Right renal cortex interstitium (tissue), 3 donors: ENCODE measurements at places on chromosomes 1 and 21. TPM values are rescaled to one million over a fixed set of nuclear protein-coding genes. Genes with fewer than 3 reads are reported as not detected.

The S100A3 gene
- not detected for polyA plus RNA-seq

The L1TD1 gene
- 4.6 TPM for polyA plus RNA-seq

The IL23R gene
- polyA plus RNA-seq = 0.06 TPM

The RCSD1 gene
- polyA plus RNA-seq = 13.5 TPM

The LAD1 gene
- 30.8 TPM for polyA plus RNA-seq

The KPRP gene
- polyA plus RNA-seq = not detected

DNA sequence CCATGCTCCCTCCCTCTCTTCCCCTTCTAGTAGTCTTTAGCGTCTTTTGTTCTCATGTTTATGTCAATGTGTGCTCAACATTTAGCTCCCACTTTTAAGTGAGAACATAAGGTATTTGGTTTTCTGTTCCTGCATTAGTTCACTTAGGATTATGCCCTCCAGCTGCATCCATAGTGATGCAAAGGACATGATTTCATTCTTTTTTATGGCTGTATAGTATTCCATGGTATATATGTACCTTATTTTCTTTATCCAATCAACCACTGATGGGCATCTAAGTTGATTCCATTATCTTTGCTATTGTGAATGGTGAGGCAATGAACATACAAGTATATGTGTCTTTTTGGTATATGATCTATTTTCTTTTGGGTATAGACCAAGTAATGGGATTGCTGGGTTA, 38.3 kb upstream of the PALMD start:
- no peak for DNase-seq

GRCh38 chr21:41703857-41704501, 62.9 kb downstream of the RIPK4 start:
- no peak for DNase-seq

- no peak for DNase-seq
Measured at GRCh38 chr1:60864722-60865121, 217.6 kb upstream of the NFIA start.

- DNase-seq = no peak
Measured at GRCh38 chr1:2880812-2881295, 79.4 kb upstream of the TTC34 start.

DNA sequence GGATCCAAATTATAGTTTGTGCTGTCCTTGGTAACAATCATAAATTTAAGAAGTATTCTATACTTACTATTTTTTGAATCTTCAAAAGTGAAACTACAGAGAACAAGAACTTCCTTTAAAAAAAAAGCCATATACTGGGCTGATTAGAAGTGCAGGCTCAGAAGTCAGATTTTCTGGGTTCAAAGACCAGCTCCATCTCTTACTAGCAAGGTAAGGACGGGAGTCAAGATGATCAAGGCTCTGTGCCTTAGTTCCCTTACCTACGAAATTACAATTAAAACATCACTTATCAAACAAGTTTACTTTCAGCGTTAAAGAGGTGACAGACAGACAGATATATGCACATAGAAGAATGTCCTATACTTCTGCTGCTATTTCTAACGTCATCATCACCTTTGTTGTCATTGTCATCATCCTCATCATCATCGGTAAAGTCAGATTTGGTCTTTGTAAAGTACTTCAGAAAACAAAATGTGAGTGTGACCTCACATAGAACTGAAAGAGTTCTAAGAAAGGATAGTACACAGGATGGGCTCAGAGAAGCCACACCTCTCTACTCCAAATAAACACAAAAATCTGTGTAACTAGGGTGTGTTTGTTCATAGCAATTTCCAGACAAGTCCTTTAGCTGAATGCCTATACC, 178.7 kb downstream of the VAV3 start:
- DNase-seq = no peak

DNA sequence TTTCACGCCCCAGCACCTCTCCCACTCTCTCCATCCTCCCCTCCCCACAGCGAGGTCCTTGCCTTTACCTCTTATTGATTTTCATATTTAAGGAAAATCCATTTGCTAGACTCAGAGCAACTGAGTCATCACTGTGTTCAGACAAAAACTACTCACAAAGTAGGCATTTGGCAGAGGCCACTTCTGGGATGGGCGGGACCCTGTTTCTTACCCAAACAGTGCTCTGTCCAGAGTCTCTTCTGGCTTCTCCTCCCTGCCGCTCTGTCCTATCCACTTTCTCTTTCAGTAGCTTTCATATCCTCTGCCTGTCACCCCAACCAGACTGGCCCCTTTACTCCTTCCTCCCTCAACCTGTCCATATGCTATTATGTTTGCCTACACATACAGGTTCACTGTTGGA, 2.4 kb upstream of the NAV1 start:
- DNase-seq = no peak

- no peak for DNase-seq
Measured at GRCh38 chr1:45787905-45788304, 15.5 kb upstream of the MAST2 start.

DNA sequence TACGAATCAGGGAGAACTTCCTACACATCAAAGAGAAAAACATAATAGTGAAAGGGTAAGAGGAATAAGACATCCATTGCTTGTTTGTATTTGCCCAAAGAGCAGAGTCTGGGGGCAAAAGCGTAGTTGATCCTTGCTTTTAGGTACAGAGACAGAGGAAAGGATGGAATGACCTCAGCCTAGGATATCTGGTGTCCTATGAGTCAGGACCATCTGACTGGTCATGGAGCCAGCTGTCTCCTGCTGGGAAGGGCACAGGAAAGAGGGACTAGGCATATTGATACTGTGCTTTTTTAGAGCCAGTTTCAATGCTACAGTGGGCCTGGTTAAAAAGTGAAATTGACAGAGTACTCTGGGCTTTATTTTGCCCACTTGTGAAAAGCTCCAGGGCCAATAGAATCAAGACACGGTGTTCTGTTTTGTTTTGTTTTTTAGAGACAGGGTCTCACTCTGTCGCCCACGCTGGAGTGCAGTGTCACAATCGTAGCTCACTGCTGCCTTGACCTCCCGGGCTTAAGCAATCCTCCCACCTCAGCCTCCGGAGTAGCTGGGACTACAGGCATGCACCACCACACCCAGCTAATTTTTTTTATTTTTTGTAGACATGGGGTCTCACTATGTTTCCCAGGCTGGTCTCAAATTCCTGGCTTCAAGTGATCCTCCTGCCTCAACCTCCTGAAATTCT, 3.2 kb downstream of the PLEKHO1 start:
- no peak for DNase-seq

DNA sequence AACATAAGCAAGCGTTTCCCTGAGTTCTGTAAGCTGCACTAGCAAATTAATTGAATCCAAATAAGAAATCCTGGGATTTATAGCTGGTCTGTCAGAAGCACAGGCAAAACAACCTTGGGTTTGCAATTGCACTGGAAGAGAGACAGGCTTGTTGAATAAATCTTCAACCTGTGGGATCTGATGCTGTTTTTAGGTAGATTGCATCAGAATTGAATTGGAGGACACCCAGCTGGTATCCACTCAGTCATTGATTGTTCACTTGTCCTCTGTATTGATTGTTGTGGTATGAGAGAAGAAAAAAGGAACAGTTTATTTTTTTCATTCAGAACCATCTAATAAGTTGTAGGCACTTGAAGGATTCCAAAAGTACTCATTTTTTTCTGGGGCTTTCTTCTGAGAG, 497.4 kb downstream of the SIPA1L2 start:
- no peak for DNase-seq

DNA sequence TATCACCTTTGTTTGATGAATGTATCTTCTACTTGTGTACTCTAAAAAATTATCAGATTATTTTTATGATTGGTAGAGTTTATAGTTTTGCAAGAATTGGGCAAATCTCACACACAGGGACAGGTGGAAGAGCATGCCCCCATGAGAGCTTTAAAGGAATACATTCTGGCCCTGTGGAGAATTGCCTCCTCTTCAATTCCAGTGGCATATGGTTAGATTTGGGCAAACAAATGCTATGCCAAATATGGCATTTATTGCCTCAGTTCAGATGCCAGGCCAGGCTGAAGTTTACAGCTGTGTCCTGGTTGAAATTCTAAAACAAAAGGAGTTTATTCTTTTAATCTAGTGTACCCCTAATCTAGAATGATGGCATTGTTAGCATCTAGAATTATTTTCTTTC, 162.4 kb upstream of the CACYBP start:
- no peak for DNase-seq

- no peak for DNase-seq
Measured at GRCh38 chr1:40258445-40258769, 371 bp downstream of the ZMPSTE24 start.

- no peak for DNase-seq
Measured at GRCh38 chr21:26438976-26439375, 134.1 kb downstream of the CYYR1 start.
